KG1 (cell line): ENCODE measurements at places on chromosomes 3 and 15.

- no peak for DNase-seq
These were observed 53.4 kb downstream of the CHDH start for GRCh38 chr3:53792866-53793265.

GRCh38 chr15:56440214-56440770, 24.6 kb downstream of the MNS1 start:
- no peak for DNase-seq

GRCh38 chr3:109188741-109189140, 52.2 kb downstream of the C3orf85 start:
- no peak for DNase-seq

GRCh38 chr3:126952983-126953660, 29.8 kb upstream of the PLXNA1 start:
- DNase-seq: no peak

DNA sequence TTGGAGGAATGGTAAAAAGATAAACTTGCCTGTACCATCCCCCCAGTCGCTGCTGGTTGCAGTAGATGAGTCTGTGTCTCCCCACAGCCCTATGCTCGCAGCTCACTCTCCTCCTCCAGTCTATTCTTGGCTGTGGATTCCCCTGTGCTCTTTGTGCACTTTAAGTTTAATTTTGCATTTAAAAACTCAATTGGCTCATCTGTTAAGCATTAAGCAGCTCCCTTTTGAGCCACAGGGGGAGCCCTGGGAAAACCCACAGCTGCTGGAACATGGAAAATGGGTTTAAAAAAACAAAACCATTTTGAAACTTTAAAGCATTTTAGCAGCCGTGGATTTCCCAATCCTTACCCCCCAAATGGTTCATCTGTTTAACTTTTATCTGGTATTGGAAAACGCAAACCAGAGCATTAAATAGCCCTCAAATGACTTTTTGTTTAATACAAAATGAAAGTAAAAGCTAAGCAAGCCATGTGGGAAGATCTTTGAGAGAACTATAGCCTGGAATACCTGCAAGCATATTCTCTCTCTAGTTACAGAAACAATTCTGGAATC, 536.9 kb downstream of the ZIC1 start:
- DNase-seq: no peak

DNA sequence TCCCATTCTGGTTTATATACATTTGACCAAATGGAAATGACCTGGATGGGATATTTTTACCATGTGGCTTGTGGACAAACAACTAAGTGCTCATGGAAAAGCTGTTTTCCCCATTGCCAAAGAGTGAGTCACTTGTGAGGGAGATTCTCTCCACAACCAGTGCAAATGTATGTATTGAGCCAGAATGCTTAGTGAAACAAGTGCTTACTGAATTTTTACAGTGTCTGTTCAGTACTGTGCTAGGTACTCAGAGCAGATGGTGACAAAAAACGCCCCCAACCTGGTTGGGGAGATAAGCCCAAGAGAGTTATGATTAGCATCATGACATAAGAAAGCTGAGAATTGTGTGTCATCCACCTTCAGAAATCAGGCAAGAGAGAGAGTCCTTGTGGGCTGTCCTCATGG, 2.3 kb downstream of the CHP1 start:
- no peak for DNase-seq

GRCh38 chr15:60791216-60791615, 312.3 kb upstream of the ICE2 start:
- no peak for DNase-seq

- DNase-seq: no peak
These were observed 547 bp upstream of the PCCB start for GRCh38 chr3:136249593-136249992.

DNA sequence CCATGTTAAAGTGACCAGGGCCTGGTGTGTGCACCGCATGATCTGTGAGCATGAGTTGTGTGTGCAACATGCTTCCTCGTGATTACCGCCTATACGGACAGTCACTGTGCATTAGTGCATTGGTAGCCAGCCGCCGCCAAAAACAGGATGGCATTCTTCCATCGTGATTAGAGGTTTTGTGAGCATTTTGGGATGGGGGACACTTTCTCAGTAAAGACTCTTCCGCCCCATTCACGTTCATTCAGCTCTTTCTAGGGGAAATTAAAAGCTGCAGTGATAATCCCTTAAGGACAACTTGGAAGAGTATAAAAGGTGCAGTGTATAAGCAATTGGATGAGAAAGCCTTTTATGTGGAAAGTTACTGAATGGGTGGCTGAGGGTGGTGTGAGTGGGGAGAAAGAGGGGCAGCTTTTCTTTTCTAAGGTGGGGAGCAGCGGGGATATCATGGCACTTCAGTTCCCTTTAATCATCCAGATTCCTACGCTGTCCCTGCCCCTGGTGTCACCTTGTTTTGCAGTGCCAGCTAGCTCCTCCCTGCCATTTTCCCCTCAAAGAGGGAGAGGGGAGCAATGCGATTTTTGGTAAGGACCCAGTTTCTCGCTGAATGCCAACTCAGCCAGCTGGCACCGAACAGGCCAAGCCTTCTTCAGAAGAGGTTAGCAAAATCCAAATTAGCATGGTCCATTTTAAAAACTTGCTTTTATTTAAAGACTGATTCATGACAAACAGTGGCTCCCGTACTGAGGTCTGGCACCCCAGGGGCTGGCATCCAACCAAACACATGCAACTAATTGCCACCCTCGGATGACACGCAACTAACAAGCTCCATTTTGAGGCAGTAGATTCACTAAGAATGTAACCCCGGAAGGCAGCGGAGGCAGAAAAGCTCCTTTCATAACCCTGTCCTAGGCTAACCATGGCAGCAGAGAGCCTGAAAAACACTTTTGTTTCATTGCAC, 447.8 kb downstream of the FHIT start:
- no peak for DNase-seq

GRCh38 chr3:42502429-42503250, at the start of gene VIPR1:
Gene VIPR1, plus strand, starts transcription at chr3:42502643. Its CDS starts 93 bp downstream, at chr3:42502736.
- no peak for DNase-seq

DNA sequence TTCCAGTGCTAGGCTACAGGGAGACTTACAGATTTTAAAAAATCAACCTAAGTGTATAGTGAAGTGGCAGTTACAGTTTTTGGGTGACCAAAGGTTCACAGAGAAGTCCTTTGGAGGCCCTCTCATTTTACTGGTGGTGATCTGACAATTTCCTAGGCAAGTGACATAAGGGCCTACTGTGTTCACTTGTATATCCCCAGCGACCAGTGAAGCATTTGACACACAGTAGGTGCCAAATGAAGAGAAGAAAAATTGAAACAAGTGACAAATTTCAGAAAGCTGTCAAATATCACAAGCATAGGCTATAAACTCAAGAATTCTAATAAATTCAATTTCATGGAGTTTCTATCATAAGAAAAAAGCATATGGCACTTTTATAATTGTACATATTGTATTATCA, 89.5 kb downstream of the RPL22L1 start:
- no peak for DNase-seq
